Renal cortex interstitium (tissue), 15 donors: ENCODE measurements at places on chromosomes 5 and 9.

DNA sequence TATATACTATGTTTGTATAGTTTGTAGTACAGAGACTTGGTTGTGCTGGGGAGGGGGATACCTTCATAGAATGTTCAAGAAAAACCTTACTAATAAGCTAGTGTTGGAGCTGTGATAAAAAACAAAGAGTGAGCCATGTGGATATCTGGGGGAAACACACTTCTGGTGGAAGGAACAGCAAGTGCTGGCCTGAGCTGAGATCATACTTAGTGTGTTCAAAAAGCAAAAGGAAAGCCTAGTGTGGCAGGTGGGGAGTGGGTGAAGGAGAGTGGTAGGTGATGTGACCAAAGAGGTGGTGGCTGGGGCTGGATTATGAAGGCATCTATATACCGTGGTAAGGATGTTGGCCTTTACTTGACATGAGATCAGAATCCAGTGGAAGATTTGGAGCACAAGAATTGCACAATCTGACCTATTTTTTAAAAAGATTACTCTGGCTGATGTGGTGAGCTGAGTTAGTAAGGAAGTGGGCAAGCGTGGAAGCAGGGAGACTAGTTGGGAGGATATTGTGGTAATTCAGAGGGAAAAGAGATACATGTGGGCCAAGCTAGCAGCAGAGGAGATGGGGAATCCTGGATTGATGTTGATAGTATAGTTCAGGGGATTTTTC lies 26.6 kb downstream of the PALM2AKAP2 start:
- DNase-seq: no peak

DNA sequence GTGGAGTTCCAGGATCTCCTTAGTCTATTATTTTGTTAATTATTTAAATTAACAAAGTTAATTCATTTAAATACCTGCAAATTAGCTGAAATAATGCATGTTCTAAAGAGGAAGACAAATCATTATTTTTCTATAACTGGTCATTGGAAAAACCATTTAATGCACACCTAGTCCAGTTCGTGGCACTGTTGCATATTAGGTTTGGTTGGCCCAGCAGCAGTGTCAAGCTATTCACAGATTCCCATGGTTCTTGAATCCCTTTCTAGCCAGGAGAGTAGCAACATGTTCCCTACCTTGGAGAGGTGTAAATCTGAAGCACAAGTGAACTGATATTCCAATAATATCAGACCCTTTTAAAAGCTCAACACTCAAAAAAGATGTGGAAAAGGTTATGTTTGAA lies 155.2 kb downstream of the TMEM161B start:
- no peak for DNase-seq

- no peak for DNase-seq
Measured at GRCh38 chr9:112349008-112349333, 15.6 kb upstream of the PTBP3 start.

DNA sequence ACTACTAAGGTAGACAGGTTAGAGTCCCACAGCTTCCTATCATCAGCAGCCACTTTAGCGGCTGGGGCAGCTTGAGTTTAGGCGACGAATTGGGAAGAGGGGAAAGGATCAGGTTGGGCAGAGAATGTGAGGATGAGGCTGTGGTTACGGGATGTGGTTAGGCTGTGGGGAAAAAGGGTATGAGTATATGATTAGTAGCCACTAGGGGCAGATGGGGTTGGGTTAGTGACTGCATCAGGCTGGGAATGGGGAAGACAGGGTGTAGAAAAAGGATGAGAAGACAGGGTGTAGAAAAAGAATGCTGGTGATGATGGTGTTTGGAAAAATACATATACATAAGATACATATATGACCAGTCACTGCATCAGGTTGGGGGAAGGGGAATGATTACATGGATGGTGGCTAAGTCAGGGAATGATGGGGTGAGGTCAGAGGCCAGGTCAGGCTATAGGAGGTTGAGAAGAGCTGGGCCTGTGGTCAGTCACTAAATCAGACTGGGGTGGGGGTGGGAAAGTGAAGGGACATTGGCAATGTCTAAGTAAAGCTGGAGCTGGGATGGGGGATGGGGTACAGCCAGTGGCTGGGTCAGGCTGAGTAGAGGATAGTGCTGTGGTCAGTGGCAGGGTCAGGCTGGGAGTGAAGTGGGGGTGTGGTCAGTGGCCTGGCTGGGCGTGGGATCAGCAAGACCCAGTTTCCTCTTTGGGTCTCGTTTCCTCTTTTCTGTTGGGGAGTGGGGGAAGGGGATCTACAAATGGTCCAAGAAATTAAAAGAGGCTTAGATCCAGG lies 2.1 kb downstream of the TLN1 start:
- no peak for DNase-seq

DNA sequence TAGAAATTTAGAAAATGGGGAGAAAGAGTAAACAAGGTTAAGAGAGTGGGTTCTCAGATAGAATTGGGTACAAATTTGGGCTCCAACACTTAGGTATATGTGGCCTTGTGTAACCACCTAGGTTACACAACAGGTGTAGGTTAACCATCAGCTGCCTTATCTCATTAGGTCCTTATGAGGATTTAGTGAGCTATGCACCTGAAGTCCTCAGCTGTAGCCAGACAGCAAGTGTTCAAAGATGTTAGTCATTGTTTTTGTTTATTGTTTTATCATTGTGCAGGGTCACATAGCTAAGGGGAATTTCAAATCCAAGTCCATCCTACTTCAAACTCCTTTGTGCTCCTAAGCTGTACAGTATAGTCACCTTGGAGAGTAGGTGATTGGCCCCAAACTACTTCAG lies 970 bp upstream of the TRIM32 start:
- no peak for DNase-seq

DNA sequence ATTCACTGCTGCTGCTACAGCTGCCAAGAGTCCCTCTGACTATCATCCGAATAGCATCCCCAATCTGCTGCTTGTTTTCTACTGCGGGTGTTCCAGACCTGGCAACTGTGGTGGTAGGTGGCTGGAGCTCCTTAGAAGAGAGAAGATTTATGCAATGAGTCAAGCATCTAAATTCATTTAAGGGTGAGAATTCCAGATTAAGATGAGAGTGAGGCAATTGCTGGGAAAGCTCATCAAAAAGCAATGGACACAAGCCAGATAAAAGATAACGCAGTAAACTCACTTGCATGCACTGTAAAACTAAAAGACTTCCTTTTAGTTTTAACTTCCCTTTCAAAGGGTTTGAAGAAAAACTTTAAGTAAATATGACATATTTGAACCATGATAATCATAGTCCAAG lies 3.9 kb downstream of the PLK2 start:
- no peak for DNase-seq

- no peak for DNase-seq
Measured at GRCh38 chr5:112192866-112193265, 226.2 kb downstream of the EPB41L4A start.

DNA sequence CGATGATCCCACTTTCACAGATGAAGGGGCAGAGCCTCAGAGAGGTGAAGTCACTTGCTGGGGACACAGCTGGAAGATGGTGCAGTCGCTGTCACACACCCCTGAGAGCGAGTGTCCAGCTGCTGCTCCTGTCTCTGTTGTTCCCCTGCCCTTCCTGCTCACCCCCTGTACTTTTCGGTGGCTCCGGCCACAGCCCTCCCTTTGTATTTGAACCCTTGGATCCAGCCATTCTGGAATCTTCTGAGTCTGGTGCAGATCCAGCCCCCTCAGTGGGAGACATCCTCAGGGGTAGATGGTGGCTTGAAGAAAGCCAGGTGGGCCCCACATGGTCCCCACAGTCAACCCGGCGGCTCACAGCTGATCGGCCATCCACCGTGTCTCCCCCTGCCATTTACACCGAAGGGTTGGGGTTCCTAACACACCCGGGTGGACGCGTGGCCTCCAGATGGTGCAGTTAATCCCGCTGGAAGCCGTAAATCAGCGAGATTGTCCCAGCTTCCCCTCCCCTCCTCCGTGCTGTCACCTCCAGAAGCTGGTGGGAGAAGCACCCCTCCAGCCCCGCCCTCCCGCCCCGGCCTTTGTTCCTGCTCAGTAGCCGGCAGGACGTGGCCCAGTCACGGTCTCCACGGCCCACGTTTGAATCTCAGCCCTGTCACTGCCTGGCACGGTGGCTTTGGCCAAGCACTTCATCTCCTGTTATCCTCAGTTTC lies 204.8 kb downstream of the C9orf50 start:
- DNase-seq: no peak

DNA sequence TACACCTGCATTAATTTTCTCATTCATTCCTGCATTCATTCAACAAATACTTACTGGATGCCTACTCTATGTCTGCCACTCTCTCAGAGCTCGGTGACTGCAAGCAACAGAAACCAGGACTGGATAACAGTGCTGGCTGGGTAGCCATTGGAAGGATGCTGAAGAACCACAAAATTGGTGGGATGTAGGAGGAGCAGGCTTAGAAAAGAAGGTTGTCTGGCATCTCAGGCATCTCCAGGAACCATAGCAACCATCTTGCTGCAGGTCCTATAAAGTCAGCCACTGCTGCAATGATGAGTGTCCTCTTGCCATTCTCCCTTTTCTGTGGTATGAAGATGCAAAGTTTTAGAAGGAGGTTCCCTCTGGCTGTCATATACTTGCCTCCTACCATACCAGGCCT lies 168.6 kb downstream of the FGF18 start:
- DNase-seq: no peak
